Kidney (tissue), 22 donors: ENCODE measurements at places on chromosomes 4 and X. TPM values are rescaled to one million over a fixed set of nuclear protein-coding genes. Genes with fewer than 3 reads are reported as not detected.

DNA sequence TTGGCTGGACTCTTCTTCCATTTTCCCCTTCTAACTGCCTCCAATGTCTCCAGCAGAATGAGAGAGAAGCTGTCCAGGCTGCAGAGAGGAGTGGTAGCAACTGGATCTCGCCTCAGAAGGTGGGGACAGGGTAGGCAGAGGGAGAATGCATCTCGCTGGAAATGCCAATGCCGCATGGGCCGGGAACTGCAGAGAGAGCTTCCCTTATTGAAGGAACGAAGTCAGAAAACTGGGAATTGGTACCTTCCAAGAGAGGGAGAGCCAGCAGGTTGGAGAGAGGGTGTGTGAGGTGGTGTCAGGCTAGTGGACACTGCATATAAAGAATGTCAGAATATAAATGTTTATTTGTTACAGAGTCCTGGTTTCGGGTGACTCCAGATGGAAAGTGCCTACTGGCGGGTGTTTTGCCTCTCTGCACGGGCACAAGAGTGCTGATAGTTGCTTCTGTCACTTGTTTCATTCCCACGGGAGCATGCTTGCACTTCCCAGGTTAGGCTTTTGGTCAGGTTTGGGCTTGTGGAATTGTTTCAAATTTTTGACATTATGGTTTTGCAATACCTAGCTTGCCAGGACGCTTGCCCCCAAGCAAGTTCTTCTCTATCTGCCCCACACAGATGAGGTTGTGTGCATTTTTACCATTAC, 156.8 kb upstream of the STS start:
- DNase-seq: no peak

Gene MAP3K15
- 5.0 TPM for polyA plus RNA-seq

- DNase-seq: no peak
Observed at GRCh38 chrX:150352114-150352513, 11.0 kb upstream of the MAMLD1 start.

DNA sequence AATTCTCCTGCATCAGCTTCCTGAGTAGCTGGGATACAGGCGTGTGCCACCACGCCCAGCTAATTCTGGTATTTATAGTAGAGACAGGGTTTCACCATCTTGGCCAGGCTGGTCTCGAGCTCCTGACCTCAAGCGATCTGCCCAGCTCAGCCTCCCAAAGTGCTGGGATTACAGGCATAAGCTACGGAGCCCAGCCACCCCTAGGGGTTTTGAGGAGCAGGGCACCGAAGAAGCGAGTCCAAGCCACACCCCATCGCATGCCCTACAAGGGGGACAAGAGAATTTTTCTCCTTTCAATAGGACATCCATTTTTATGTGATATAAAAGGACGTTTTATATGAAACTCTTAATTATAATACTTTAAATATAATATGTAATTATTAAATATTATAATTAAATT, 13.9 kb upstream of the KLF3 start:
- DNase-seq: no peak

Gene RRH
- 0.37 TPM for polyA plus RNA-seq

DNA sequence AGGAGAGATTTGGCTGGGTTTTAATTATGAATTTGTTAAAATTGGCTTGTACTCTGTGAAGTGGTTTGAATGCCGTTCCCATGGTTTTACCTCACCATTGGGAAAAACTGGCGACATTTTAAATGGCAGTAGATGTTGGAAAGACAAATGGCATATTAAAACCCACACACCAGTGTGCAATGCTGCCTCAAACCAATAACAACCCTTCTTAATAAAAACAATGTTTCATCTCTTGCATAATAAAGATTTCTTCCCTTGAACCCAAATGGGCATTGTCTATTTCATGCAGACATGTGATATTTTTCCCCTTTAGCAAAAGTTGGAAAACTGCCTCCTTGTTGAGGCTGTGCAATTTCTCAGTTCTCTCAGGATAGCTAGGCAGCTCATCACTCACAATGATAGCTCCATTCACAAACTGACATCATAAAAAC, 33.7 kb downstream of the GABRB1 start:
- no peak for DNase-seq

- DNase-seq: no peak
Observed at GRCh38 chr4:127687580-127687979, 42.6 kb upstream of the SLC25A31 start.

Gene TEX13D
- not detected for polyA plus RNA-seq

Gene CCSER1
- polyA plus RNA-seq: 4.2 TPM

Gene IL9R
- not detected for polyA plus RNA-seq

- DNase-seq: no peak
Observed at GRCh38 chr4:5919571-5919970, 26.7 kb upstream of the CRMP1 start.

- no peak for DNase-seq
Observed at GRCh38 chrX:17032351-17032750, 85.9 kb downstream of the REPS2 start.

DNA sequence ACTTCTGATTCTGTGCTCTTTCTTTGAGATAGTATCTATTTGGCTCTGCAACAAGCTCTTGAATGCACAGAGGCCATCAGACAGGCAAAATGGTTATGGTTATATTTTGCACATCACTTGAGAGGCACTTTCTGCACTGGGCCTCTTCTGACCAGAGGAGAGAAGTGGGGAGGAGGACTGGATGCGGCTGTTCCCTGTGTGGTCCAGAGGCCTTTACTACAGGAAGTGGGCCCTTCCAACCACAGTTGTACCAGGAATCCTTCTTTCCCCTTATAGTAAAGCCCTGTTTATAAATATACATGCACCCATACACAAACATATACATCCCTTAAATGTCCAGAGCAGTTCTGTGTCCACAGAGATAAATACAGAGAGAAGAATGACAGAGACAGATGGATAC, 182.7 kb upstream of the HHIP start:
- no peak for DNase-seq
